T-helper 9 cell (primary cell): ENCODE measurements at places on chromosomes 16 and 17.

- no peak for DNase-seq
Observed at GRCh38 chr17:19410091-19410490, 941 bp upstream of the RNF112 start.

DNA sequence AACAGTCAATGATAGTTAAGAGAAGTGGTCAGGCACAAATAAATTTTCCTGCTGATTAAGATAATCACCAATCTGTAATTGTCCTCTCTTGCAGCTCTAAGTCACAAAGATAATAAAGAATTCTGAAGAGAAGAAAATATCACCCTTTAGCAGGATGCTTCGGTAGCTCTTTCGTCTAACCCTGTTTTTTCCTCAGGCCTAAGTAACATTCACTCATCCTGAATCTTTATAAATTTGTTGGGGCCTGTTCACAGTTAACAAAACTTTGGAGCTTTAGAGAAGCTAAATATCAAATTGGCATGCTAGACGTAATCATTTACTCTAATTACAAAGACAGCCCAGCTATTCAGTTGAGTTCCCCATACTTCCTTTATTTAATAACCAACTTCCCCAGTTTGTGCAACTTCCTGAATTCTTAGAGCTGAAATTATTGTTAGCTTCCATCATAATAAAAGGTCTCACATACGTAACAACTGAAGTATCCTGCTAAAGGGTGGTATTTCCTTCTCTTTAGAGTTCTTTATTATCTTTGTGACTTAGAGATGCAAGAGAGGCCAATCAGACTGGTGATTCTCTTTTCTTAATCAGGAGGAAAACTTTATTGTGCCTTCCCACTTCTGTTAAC is 118.6 kb downstream of the TANGO6 start:
- no peak for DNase-seq

GRCh38 chr16:22375117-22375962 is 921 bp upstream of the CDR2 start:
- DNase-seq: no peak

GRCh38 chr17:78541488-78542206 is 35.5 kb downstream of the DNAH17 start:
- DNase-seq: no peak

DNA sequence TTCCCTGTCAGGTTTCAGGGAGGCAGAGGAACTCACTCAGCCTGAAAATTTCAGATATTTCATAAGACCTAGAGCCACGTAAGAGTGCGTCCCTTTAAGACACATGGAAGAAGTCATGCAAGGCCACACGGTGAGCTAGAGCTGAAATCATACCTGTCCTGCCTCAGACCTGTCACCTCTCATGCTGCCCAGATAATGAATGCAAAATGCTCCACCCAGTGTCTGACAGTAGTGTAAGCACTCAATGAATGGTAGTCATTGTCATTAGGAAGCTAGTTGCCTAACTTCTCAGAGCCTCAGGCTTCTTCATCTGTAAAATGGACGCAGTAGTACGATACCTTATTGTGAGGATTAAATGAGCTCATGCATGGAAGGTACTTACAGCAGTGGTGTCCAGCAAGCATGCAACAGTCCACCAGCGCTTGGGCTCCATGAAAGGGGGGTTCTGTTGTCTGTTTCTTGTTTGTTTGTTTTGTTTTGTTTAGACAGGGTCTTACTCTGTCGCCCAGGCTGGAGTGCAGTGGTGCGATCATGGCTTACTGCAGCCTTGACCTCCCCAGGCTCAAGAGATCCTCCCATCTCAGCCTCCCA is 60.7 kb downstream of the WSB1 start:
- DNase-seq: no peak

DNA sequence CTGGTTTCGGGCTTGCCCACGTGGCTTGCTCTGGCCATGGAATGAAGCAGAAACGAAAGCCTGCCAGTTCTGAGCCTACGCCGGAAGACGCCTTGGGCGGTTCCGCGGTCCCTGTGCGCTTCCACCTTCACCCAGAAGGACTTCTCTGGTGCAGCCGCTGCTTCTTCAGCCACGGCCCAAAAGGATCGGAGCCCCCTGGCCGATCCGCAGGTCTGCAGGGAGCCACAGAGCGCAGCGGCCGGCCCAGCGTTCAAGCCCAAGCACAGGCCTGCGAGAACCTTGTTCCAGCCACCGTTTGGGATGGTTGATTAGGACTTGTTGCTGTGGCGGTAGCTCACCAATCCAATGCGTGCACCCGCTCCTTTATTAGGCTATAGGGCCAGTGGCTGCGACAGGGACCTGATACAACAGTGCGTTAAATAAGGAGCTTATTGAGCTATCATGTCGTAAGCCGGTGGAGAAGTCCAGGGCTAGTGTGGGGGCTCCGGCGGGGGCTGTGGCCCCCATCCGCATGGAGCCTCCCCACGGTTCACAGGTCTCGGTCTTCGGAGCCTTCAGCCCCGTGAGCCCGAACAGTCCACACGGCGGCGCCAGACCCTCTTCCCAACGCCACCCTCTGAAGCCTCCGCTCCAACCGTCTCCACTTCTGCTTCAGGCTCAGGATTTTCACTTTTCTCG is 10.2 kb upstream of the MPP2 start:
- DNase-seq: peak; percentile 27

GRCh38 chr16:59385959-59386358 is 651.8 kb upstream of the GOT2 start:
- DNase-seq: no peak

GRCh38 chr16:17619261-17619660 is 148.5 kb upstream of the XYLT1 start:
- DNase-seq: no peak

GRCh38 chr17:33039874-33040273 is 48.2 kb downstream of the SPACA3 start:
- DNase-seq: no peak

DNA sequence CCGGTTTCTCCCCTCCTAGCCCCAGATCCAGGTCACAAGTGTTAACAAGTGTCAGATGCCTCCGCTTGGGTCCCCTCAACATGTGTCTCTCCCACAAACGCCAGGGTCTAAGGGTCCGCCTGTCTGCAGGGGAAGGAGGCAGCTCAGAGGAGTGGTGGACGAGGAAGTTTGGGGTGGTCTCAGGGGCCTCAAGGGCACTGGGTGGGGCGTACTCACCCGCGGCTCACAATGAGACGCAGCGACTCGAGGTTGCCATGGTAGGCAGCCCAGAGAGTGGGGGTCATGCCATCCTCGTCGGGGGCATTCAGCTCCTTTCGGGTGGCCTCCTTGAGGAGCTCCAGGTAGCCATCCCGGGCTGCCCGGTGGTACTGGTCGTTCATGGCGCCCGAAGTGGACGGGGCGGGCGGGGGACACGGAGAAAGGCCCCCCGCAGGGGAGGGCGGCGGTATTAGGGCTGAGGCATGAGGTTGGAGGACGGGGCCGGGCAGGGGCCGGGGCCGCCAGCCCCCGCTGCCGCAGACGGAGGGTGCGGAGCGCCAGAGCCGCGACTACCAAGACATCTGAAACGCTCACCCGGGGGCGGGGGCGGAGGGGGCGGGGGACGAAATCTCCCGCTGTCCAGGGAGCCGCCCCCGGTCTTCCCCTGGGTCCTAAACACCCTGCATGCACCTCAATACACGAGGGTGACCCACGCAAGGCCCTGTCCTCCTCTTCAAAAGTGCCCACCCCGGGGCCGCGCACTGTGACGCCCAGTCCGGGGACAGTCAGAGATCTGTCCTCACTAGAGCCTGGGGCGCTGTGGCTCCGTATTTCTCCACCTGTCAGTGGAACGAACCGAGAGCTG is at the start of gene USH1G:
TSS of gene USH1G (minus strand) at position 562 of the 844 bp plus-strand sequence. CDS start at position 380, 182 bp downstream.
- peak; percentile 15 for DNase-seq

DNA sequence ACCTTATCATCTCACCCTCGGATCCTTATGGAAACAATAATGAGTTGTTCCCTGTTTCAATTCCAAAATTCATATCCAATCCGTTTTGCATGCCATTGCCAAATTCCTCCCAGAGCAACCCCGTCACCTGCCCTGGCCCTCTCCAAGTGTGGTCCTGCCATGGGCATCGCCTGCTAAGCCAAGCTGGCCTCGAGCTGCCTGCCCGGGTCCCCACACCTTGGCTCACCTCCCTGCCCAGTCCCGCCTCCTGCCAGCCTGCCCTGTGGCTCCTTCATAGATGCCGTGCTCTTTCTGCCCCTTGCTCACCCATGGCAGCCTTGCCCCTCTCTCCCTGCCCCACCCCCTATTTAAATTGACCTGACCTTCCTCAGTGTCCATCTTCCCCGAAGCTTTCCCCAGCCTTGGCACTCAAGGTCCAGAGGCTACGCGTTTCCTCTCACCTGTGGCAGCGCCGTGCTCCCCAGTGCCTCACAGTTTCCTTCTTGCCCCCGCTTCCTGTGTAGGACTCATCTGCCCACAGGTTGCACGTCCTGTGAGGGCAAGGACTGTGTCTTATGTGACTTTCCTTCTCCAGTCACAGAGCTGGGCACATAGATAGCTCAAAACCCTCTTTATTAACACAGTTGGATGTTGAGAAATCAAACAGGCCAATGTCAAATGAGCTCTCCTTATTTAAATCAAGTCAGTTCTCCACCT is 12.7 kb downstream of the MAPT start:
- DNase-seq: no peak

DNA sequence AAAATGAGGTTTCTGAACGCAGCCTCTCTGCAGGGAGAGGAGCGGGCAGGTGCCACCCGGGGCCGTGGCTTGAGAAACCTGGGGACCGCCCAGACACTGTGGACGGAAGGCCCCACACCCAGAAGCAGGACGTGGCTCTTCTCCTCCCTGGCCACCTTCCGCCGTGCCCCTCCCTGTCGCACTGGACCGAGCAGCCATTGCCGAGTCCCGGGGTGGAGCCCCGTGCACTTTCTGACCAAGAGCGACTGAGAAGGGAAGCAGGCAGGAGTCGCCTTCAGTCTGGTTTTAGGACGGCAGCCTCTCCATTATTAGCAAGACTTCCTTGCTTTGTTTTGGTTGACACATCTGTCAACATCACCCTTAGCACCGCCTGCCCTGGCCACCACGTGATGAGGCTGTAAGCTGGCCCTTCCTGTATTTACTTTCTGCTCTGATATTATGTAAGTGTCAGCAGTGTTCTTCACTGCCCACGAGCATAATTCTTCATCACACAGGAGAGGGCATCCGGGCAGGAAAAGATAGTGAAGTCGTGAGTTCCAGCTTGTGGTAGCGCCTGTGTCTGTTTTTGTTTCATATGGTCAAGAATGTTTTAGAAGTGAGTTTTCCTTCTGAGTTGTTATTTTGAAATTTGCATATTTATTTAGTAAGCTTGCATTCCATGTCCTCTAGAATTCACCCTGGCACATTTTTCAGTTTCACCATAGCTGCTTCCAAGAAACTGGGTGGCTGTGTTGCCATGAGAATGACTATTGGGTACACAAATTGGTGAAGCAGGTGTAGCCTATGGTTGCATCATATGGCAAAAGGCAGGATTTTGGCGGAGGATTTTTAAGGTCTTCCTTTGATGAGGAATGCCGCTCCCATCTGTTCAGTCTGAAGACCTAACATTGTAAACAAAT is 1.0 kb downstream of the HERPUD1 start:
- peak; percentile 10 for DNase-seq

- DNase-seq: no peak
Observed at GRCh38 chr16:9837481-9837880, 344.7 kb downstream of the GRIN2A start.

DNA sequence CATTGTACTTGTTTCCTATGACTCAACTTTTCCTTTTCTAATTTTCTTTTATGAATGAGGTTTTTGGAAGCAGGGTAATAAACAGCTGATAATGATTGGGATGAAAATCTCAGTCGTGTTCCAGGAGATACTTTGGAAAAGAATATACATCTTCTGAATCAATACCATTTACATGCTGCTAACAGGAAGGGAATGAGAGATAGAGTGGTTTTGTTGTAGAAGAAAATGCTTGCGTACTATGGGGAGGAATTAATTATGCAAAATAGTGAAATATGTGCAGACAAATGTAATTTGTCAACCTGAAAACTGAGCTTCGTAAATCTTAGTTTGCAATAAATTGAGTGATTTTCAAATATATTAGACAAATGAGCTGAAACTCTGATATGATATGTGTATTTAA is 24.0 kb upstream of the SHISA6 start:
- no peak for DNase-seq
